HEK293T (cell line): ENCODE measurements at places on chromosomes 5 and 9.

- DNase-seq: no peak
Observed at GRCh38 chr9:35616681-35617459, 1.3 kb downstream of the CD72 start.

DNA sequence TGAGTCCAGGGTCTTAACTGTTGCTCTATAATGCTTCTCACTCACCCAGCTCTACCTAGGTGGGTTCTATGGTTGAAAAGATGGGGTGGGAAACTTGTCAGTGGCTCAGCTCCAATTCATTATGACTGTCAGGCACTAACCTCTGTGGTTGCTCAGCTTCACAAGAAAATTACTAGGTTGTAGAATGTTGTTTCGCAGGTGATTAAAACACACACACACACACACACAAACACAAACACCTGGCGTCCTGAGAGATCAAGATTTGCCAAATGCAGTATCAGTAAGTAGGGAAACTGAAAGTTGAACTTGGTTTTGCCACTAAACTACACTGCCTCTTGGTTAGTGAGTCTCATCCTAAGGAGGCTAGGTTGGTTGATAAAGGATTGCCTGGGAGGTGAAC, 2.8 kb downstream of the MCCC2 start:
- no peak for DNase-seq

- no peak for DNase-seq
Observed at GRCh38 chr5:80069918-80070318, 34.8 kb downstream of the THBS4 start.

GRCh38 chr9:80707120-80707519, 982.2 kb downstream of the TLE1 start:
- DNase-seq: no peak

GRCh38 chr9:72352911-72353388, 12.1 kb downstream of the ZFAND5 start:
- DNase-seq: no peak

GRCh38 chr5:181281077-181281983, 20.4 kb upstream of the TRIM52 start:
- no peak for DNase-seq

DNA sequence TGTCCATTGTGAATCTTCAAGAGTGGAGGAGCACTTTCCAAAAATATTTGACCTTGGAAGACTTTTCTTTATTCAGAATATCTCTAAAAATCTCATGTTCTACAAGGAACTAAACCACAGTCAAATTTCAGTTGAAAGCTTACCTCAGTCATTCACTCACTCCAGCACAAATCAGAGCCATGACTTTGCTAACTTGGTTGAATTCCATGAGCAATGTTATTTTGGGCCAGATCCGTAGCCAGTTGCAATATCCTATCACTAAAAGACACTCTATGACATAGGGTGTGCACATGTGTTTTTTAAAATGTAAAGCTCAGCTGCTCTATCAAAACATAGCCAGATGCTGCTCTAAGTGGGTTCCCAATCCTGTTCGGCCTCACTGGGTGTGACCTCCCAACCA, 156.1 kb upstream of the ANKRD55 start:
- DNase-seq: no peak

DNA sequence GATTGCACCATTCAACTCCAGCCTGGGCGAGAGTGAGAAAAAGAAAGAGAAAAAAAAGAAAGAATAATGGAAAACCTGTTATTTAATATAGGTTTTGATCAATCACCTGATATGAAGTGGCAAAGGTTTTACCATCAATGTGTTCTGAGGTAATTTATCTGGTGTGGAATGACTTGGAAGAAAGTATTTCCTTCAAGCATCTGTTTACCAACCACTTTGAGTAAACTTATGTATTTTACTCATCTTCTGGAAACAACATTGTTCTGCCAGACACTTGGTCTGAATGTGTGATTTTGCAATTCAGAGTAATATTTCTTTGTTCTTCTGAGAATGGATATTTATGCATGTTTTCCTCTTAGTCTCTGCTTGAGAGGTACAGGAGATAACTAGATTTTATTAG, 24.3 kb downstream of the KIF2A start:
- DNase-seq: no peak

- peak; percentile 20 for DNase-seq
Observed at GRCh38 chr5:50958852-50959457, 292.5 kb downstream of the PARP8 start.

DNA sequence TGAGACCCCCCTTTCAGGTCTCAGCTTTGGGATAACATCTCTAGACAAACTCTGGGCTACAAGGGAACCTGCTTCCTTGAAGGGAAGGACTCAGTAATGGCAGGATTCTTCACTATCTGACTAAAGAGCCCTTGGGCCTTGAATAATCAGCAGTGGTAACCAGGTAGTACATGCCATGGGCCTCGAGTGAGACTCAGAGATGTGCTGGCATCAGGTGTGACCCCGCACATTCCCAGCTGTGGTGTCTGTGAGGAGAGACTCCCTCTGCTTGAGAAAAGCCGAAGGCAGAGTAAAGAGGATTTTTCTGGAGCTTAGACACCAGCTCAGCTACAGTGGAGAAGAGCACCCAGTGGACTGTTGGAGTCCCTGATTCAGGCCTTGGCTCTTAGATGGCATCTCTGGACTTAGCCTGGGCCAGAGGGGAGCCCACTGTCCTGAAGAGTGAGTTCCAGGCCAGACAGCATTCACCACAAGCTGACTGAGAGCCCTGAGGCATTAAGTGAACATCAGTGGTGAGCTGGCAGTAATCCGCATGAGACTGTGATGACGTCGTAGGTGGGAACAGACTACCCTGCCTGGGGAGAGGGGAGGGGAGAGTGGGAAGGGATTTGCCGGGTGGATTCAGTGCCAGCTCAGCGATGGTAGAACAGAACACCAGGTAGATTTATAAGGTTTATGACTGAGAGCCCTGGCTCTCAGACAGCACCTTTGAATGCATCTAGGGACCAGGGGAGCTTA, 5.3 kb upstream of the ZNF782 start:
- DNase-seq: no peak

GRCh38 chr5:111968459-111968858, 211.5 kb upstream of the NREP start:
- no peak for DNase-seq

GRCh38 chr5:133610489-133611356, 1.6 kb downstream of the FSTL4 start:
- DNase-seq: peak; percentile 81

GRCh38 chr9:99154356-99154755, 49.4 kb downstream of the TGFBR1 start:
- no peak for DNase-seq

DNA sequence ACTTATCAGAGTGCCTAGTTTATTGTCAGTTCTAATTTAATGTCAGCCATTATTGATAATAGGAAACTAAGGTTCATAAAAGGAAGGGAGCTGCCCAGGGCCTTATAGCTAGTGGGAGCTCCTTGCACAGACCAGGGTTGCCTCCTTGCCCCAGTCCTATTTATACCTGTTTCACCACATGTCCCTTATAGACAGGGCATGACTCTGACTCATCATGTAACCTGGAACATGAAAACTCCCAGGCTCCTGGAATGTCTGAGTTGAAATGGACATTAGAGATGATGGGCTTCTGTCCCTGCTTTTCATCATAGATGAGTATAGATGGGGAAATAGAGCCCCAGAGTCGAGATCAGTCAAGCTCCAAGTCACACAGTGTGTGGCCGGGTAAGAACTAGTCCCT, 21.1 kb downstream of the FAT2 start:
- no peak for DNase-seq

DNA sequence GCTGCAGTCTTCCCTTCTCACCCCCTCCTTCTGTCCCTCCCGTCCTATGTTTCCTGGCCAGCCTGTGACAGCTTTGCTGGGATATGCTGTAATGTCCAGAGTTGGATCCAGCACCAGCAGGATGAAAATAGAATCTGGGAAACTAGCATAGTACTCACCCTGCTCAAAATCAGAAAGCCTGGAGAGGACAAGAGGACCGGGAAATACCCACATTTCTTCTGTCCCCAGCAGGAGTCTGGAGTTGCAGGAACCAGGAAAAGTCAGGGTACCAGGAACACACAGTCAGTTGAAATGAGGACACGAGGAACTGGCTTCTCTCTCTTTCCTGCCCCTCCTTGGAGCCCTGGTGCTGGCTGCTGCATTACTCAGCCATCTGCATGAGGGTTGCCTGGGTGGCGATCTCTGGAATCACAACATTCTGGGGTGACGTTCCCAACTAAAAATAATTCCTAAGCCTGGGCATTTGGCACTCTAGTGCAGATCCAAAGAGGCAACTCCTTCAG, 59.6 kb upstream of the NFIL3 start:
- no peak for DNase-seq

GRCh38 chr5:635306-636055, 23.3 kb downstream of the CEP72 start:
- DNase-seq: no peak

DNA sequence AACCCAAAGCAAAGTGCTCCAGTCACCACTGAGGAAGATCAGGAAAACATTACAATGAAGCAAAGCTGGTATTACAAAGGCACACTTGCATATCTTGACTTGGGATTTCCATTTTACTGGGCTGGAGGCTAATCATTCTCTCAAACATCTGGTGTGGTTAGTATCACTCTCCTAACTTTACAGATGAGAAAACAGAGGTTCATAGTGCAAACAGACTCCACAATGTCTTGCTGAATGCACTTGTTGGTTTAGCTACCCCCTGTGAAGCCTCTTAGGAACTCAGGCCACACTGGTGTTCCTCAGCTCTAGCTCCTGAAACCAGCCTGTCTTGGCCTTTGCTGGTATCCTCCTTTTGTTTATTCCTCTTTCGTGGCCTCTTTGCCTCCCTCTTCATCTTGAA, 29.5 kb upstream of the SMAD5 start:
- no peak for DNase-seq

DNA sequence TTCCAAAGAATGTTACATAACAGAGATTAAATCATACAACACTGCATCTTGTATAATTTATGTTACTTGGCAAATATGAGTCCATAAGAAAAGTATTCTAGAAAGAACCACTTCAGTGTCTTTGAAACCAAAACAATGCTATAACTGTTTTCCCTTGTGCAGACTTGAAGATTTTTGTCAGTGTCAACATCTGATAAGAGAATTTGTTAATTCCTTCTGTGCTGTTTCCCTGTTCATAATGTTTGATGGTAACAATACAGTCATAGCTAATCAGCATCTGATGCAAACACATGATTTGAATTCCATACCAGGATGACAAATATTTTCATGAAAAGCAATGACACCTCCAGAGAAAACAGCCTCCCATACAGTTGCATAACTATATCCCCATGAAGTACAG, 306.8 kb downstream of the SEMA5A start:
- no peak for DNase-seq

- DNase-seq: no peak
Observed at GRCh38 chr5:167905919-167906853, 385.3 kb upstream of the WWC1 start.

DNA sequence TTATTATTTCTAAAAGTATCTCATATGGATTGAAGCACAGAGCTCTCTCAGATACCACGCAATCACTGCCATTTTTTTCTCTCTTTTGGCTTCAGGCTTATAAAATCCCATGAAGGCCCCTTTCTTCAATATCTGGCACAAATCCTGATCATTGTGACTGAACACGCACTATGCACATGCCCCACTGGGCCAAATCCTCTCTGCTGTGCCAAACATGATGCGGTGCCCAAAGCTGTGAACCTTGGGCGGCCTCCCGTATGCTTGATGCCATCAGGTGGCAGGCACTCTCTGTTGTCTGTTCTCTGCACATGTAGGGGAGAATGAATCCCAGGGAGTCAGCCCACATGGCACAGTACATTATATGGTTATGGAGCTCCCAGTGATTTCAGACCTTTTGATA, 375.0 kb upstream of the RGMB start:
- DNase-seq: no peak

DNA sequence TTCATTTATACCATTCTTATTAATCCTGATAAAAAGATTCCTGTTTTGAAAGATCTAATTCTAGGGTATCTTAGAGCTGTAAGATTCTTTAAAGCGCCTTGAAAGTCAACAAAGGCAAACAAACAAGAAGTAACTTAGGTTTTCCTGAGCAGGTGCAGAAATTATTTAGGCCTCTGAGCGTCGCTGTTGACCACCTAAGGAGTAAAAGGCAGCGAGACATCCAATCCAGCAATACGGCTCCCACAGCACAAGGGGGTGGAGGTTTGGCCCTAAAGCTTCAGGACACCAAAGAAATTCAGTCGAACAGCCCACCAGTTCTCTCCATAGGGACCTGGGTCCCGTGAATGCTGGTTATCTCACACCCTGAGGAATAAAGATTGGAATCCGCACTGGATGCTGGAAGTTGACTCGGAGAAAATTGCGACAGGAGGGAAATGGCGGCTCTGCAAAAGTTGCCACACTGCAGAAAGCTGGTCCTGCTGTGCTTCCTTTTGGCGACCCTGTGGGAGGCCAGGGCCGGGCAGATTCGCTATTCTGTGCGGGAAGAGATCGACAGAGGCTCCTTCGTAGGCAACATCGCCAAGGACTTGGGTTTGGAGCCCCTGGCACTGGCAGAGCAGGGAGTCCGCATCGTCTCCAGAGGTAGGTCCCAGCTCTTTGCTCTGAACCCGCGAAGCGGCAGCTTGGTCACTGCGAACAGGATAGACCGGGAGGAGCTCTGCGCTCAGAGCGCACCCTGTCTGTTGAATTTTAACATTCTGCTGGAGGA, at the start of gene PCDHGA2:
TSS of gene PCDHGA2 (plus strand) at position 223 of the 769 bp plus-strand sequence.
- peak; percentile 20 for DNase-seq

DNA sequence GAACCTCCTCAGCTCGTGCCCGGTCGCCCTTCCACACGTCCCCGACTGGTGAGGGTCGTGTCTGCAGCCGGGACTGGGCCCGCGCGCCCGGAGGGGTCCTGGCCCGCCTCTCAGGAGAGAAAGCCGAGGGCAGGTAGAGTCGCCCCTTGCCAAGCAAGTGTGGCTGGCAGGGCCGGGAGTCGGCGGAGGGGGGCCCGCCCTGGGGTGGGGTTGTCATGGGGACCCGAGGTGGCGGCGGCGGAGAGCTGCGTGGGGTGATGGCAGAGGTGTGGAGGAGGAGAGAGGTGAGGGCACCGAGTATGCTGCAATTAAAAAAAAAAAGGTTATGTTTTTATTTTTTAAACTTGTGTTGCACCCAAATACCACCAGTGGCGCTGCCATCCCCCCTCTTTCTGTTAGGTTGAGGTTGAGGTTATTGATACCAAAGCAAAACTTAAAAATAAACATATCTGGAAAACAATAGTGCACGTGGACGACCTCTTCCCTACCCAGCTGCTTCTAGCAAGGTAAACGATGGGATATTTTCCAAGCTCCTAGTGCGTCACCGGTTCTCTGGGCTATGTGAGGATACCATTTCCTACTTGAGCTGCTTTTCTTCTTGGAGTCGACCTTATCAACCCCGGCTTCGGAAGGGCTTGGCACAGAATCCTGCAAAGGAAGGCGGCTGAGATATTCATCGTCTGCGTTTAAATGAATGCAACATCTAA, 660 bp downstream of the SCAMP1 start:
- DNase-seq: peak; percentile 39

- no peak for DNase-seq
Observed at GRCh38 chr5:179127136-179128040, 67.2 kb downstream of the ZNF354C start.

- no peak for DNase-seq
Observed at GRCh38 chr5:145988993-145989392, 52.6 kb downstream of the SH3RF2 start.

- DNase-seq: no peak
Observed at GRCh38 chr9:98973576-98973975, 29.9 kb downstream of the COL15A1 start.

- no peak for DNase-seq
Observed at GRCh38 chr5:107654827-107655226, 15.9 kb downstream of the EFNA5 start.

GRCh38 chr9:30935730-30936129, 1448.7 kb upstream of the ACO1 start:
- DNase-seq: no peak

- DNase-seq: peak; percentile 52
Observed at GRCh38 chr5:127564002-127564769, 46.7 kb downstream of the PRRC1 start.
